NCI-H524 treated with DMSO at 0.1 percent for 48 hours (cell line): ENCODE measurements at places on chromosomes 6 and 20.
A peak's percentile ranks its signal among the peaks of the same experiment; 100 is the strongest.

DNA sequence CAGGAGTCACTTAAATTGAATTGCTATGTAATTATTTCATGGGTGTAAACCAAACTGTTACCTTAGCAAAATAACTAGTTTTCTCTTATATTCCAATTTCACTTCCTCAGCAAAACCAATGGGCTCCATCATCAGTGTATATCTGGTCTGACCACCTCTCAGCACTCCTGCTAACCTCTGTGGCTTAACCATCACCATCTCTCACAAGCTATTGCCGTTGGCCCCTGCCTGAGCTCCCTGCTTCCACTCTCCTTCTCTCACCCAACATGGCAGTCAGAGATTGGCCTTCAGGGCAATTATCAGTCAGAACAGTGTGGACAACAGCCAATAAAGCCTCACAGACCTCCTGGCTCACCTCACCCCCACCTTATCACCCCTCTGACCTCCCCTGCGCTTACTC lies 124.0 kb downstream of the CARMIL1 start:
- DNase-seq = no peak

DNA sequence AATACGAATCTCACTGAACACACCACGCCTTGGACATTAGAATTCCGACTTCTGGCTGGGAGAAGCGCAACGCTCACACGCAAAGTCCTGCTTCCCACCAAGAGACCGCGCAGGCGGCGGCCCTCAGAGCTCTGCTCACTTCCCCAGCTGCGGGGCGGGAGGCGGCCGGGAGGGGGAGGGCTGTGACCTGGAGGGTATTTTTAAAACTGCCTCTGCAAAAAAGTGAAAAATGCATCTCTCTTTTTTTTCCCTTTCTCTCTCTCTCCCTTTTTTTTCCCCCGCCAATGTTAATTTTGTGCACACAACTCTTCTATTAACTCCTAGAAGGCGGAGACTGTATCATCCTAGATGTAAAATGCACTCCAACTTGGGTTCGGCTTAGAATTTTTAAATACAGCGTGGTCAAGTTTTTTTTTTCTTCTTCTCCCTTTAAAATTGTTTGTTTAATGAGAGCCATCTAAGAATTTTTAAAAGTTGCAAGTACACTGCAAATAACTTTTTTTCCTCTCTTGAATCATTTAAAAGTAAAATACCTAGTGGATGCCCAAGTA lies 66.4 kb downstream of the STX11 start:
- no peak for DNase-seq

- DNase-seq = no peak
Observed at GRCh38 chr20:46126440-46127056, 8.4 kb downstream of the CD40 start.

- DNase-seq = no peak
Observed at GRCh38 chr6:138596591-138596990, 97.3 kb upstream of the NHSL1 start.

DNA sequence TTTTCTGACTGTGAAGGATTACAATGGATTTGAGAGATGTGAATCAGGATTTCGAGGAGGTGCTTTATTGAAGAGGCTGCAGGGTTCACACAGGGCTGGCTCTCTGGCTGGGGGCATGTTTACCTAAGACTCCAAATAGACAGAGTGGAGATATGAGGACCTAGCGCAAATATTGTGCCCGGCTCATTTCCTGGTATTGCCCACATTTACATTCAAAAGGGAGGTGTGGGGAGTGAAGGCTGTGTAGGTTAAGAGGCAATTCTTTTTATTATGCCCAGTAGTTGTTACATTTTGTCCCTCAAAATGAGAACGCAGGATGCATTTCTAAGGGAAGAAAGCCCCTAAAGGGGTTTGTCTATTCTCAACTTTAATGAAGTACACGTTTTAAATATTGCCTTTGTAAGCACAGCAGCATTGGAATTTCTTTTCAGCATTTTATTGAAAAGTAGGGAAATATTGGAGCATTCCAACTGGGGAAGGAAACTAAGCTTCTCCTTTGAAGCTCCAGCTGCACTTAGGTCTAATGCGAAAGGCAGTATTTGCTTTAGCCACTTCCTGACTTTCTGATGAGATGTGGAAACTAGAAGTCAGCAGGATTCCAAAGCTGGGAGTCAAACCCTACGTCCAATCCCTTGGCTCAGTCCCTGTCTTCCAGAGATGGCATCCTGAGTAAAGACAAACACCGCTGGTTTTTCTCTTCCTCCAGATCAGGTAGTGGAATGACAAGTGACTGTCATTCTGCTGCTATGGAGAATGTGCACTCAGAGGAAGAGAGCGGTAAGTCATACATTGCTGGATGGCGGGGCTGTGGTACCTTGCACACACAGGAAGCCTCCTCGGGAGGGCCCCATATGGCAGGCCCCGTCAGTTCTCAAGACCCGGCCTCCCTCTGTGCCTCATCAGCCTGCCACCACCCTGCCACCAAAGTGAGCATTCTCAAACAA lies 70.7 kb downstream of the MYB start:
- no peak for DNase-seq

GRCh38 chr20:1242530-1242929 lies 16.7 kb downstream of the RAD21L1 start:
- DNase-seq = no peak

- peak; percentile 99 for DNase-seq
Observed at GRCh38 chr20:33250666-33251065, 14.9 kb downstream of the BPIFA1 start.

- peak; percentile 34 for DNase-seq
Observed at GRCh38 chr6:87151781-87152525, 3.4 kb upstream of the ZNF292 start.

DNA sequence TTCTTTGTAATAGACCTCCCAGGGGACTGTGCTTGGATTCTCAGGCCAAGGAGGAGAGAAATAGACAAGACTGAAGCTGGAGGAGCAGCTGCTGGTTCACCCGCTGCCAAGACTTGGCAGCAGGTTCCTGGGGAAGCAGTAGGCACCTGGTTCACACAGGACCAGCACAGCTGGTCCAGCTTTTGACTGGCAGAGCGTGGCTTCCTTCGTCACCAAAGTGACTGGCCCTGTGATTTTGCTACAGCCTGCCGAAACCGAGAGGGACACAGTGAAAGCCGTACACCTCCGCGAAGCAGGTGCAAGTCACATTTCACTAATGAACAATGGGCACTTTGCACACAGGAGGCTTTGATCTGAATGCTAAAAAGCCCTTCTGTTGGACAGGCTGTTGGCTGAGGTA lies 199.0 kb downstream of the RNF144B start:
- no peak for DNase-seq

GRCh38 chr6:39088331-39088730 lies 26.7 kb downstream of the SAYSD1 start:
- DNase-seq = no peak

- no peak for DNase-seq
Observed at GRCh38 chr6:65943051-65943450, 236.0 kb upstream of the EYS start.

DNA sequence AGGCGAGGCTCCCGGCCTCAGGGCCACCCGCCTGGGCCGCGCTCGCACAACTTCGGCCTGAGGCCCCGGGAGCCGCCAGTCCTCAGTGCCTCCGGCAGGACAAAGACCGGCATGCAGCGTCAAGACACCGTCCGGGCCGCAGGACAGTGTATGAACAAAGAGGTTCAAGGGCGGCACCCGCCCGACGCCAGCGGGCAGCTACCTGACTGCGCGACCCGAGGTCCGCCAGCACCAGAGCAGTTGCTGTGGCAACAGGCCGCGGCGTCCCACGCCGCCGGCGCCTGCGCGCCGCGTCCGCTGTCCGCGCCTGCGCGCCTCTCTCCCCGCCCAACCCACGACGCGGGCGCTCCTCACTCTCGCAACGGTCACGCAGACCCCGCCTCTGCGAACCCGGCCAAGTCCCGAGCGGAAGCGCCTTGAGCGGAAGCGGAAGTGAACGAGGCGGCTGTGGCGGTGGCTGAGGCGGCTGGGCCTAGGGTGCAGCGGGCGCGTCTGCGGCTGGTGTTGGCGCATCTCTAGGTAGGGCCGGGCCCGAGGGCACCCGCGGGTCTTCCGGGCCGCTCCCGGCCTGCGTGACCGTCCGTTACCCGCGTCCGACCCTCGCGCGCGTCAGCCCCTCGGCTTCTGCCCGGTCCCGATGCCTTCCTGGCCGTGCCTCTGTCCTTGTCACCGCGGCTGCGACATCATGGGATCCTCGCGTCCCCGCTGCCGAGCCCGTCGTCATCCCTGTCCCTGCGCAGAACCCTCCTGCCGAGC lies at the start of gene FAM120B:
TSS of gene FAM120B (plus strand) at position 435 of the 756 bp plus-strand sequence. CDS start 10,633 bp downstream, outside the sequence.
- peak; percentile 67 for DNase-seq

GRCh38 chr6:83827050-83827449 lies 26.1 kb upstream of the RIPPLY2 start:
- DNase-seq = no peak

DNA sequence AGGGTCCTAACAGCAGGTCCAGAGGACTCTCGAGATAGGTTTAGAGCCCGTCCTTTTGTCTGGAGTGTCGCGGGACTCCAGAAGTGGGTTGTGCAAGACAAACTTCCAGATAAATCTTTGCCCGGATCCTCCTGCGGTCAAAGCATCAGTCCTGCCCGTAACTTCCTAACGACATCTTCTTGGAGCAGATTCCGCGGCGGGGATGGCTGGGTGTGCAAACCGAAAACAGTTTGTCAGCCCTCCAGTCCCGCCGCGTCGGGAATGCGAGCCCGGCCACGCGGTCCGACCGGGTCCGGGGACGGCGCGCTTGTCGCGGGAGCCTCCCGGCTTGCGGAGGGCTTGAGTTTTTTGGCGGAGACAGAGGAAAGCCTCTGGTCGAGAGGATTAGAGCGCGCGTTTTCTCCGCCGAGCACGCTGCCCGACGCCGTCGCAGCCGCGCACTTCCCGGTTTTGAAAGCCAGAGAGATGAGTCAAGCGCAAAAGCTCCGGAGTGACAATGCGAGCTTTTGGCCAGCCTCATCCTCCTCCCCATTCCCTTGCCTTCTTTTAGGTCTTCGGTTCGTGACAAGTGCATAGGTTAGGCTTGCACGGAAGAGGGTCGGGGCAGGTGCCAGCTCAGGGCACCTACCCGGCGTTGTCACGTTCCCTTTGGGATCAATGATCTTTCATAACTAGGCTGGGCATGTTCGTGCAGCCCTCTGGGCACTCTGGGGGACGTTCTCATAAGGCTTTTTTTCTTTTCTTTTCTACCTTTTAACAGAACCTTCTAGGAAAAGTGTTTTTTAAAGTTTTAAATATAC lies 91.3 kb upstream of the PRDM1 start:
- DNase-seq = peak; percentile 14

DNA sequence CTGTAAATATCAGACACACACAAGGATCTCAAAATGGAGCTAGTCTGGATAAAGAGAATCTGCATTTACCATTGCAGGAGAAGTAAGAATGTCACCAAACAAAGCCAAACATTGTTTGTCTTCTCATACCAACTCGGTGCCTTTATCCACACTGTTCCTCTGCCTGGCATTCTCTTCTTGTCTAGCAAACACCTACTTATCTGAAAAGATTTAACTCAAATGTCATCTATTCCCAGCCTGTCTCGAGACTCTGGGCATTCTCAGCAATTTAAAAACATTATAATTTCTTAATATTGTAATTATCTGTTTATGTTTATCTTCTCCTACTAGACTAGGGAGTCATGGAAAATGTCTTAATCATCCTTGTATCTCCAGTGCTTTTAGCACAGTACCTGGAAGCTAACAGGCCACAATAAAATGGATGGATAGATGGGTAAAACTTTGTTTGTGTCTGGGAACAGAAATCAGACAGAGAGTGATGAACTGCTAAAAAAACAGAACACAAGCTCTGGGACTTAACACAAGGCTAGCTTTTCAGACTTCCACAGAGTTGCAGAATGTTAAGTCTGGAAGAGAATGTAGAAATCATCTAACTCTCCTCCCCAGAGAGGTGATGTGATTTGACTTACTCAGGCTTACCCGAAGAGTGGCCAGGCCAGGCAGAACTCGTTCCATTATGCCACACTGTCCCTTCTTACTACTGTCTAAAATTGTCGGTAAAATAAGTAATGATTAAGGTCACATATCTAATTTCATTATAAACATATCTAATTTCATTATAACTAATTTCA lies 42.3 kb upstream of the FAM83C start:
- no peak for DNase-seq

GRCh38 chr6:14966906-14967711 lies 278.8 kb upstream of the JARID2 start:
- no peak for DNase-seq

- peak; percentile 79 for DNase-seq
Observed at GRCh38 chr6:61909486-61909885, 376.5 kb downstream of the KHDRBS2 start.

GRCh38 chr20:42098418-42098817 lies 480.2 kb upstream of the CHD6 start:
- DNase-seq = peak; percentile 59

DNA sequence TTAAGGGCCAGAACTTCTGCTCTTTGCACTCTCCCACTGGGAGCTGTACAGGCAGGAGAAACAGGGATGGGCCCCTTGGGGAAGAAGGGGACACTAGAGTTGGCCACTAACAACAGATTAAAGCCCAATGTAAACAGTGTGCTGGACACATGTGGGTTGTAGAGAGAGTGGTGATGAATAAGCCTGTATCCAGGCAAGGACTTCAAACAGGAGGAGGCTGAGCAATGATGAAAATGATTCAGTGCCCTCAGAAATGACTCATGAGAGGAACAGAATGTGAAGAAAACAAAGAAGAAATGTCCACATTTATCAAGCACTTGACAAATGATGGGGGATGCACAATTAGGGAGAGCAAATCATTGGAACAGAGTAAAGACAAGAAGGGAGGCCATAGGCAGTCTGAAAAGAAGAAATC lies 242.3 kb downstream of the TBX18 start:
- DNase-seq = no peak

GRCh38 chr6:149474108-149474935 lies 10.5 kb downstream of the ZC3H12D start:
- no peak for DNase-seq

GRCh38 chr20:43821795-43822194 lies 92.9 kb upstream of the TOX2 start:
- no peak for DNase-seq

GRCh38 chr20:13765299-13765698 lies 19.4 kb downstream of the ESF1 start:
- no peak for DNase-seq

GRCh38 chr6:107561306-107561705 lies 71.4 kb downstream of the SOBP start:
- no peak for DNase-seq

GRCh38 chr6:153092082-153093013 lies 38.7 kb downstream of the RGS17 start:
- no peak for DNase-seq

GRCh38 chr6:140043357-140043756 lies 668.9 kb upstream of the CITED2 start:
- no peak for DNase-seq

DNA sequence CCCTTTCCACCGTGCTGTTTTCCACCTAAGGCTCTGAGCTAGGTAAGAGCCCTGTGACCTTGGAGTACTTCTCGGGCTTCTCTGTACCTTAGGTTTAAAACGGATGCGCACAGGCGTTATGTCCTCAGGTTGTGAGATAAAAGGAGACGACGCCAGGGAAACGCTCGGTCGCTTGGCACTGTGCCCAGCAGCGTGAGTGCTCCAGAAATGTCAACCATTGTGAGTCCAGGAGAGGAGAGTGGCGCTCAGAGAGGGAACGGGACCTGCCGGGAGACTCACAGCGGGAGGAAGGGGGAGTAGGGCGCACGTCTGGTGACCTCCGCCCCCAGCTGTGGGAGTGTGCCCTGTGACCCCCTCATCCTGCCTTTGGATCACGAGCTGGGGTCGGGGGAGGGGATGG lies 33.8 kb upstream of the SCRT2 start:
- DNase-seq = no peak
